ENCODE measurements at places on chromosomes 1 and 21.

- no peak for DNase-seq
These were observed 49.4 kb downstream of the WDR4 start for GRCh38 chr21:42829954-42830353.

GRCh38 chr1:225595974-225596551, 56.9 kb downstream of the ENAH start:
- no peak for DNase-seq

- DNase-seq, result no peak
These were observed 40.1 kb upstream of the HMCN1 start for GRCh38 chr1:185694081-185694480.

GRCh38 chr1:66275083-66275482, 258.9 kb upstream of the SGIP1 start:
- DNase-seq, result no peak

- no peak for DNase-seq
These were observed 259.7 kb upstream of the VAMP3 start for GRCh38 chr1:7511381-7511780.

DNA sequence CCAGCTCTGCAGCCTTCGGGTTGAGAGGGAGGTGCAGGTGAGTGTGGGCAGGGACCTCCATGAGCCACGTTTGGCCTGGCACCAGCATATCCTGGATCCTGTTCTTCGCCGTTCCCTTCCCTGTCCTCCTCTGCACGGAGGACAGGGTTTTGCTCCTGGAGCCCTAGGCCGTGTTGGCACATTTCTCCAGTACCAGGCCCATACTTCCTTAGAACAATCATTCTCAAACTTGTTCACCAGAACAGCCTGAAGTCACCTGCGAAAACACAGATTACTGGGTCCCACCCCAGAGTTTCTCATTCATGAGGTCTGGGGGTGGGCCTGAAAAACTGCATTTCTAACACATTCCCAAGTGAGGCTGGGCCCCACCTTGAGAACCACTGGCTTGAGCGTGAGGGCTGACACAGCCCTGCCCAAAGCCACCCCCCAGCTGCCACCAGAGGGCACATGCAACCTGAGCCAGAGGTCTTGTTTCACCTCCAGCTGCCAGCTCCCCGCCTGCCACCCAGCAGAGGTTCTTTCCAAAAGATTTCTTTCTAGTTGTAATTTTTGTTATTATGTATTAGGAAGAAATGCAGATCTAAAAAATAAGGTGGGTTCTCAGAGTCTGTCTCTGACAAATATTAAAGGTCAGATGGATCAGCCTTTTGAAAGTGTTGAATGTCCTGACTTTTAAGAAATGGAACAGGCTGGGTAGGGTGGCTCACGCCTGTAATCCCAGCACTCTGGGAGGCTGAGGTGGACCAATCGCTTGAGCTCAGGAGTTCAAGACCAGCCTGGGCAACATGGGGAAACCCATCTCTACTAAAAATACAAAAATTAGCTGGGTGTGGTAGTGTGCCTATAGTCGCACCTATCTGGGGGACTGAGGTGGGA, 39.6 kb upstream of the LDLRAP1 start:
- DNase-seq, result peak; percentile 52

DNA sequence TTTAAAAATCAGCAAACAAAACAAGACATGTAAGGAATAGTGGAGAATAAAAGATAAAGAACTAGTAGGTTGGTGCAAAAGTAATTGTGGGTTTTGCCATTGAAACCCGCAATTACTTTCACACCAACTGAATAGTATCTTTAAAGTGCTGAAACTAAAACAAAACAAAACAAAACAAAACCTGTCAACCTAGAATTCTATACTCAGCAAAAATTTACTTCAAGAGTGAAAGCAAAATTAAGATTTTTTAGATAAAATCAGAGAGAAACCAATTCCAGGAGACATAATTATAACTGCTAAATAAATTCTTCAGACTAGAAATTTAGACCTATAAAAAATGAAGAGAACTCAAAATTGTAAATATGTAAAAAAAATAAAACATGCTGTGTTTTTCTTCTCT, 114.0 kb upstream of the TSPAN2 start:
- no peak for DNase-seq

DNA sequence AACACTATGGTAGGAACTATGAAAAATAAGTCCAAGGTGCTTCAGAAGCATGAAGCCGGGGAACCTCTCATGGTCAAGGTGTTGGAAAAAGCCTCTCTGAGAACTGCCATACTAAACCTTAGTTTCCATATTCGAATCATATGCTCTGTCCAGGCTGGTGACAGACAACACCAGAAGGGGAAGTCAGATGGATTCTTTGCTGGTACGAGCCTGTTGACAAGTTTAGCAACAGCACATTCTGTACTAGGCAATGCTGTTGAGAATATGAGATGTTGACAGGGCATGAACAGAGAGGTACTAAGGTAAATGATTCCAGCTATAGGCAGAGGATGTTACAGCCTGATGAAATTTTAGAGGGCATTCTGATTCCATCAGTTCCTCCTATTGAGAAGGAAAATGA, 461.3 kb upstream of the ZRANB2 start:
- no peak for DNase-seq

DNA sequence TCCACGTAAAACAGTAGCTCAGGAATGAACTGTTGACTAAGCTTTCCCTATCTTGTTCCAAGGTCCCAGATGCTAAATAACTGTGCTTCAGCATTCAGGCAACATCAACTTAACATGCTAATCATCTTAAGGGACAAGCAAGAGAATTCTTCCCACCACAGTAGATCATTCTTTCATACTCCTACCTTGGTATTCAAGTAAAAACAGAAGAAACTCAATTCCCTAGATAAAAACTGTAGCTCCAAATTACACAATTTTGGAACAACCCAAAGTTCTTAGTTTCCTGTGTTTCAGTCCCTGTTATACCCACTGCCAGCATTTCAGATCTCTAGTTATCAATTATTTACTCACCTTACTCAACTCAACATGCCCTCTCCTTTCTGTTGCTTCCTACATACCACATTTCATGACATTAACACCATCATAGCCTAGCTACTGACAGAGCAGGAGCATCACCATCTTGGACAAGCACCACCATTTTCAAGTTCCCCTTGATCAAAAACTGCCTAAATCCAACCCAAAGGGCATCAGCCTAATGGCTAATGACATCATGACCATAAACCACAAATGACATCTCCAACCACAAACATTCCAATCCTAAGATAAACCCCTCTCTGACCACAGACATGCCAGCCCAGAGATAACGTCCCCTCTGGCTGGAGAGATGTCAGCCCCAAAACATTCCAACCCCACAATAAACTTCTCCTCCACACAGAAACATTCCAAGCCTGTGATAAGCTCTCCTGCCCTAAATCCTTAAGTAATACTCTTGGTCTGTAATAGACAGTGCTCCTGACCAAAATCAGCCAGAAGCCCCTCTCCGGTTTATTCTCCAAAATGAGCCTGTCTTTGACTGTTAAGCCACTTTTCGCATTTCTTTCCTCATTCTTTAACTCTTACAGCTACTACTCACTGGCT, 191.2 kb downstream of the RERE start:
- no peak for DNase-seq

DNA sequence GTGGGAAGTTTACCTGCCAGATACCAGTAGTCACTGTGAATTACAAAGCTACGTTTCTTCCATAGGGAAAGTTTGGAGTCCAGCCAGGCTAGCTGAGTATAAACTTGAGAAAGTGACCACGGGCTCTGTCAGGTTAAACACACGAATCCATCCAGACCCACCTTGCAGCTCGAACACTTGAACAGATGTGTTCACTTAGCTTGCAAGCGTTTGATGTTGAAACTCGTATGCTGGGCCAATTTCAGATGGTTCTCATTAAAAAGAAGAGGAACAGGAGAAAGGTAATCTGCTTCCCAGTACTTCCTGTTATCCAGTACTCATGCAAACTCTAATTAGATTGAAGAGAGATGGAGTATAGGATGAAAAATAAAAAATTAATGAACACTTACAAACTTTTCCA, 636.4 kb downstream of the SMYD3 start:
- DNase-seq, result no peak

DNA sequence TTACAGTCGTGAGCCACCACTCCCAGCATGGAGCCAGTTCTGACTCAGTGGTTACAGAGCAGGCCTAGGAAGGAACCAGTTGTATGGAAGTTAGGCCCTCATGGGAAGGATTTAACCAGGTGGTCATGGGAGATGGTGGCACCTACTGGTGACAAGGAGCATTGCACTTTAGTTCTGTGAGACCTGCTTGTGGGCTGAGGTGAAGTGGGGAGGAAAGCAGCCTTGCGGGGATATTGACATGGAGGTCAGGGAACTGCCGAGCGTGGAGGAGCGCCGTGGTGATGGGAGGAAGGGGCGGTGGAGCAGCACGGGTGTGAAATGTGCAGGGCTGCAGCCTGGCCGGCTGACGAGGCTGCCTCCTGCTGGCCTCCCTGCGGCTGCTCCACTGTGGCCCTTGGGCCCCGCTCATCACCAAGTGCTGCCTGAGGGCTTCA, 100.4 kb downstream of the GALNT2 start:
- no peak for DNase-seq

- DNase-seq, result no peak
These were observed 25.3 kb upstream of the SDC3 start for GRCh38 chr1:30933874-30934252.

- no peak for DNase-seq
These were observed 7.9 kb upstream of the ARL8A start for GRCh38 chr1:202152399-202152798.

- no peak for DNase-seq
These were observed 108.0 kb downstream of the PGBD5 start for GRCh38 chr1:230317823-230318819.

DNA sequence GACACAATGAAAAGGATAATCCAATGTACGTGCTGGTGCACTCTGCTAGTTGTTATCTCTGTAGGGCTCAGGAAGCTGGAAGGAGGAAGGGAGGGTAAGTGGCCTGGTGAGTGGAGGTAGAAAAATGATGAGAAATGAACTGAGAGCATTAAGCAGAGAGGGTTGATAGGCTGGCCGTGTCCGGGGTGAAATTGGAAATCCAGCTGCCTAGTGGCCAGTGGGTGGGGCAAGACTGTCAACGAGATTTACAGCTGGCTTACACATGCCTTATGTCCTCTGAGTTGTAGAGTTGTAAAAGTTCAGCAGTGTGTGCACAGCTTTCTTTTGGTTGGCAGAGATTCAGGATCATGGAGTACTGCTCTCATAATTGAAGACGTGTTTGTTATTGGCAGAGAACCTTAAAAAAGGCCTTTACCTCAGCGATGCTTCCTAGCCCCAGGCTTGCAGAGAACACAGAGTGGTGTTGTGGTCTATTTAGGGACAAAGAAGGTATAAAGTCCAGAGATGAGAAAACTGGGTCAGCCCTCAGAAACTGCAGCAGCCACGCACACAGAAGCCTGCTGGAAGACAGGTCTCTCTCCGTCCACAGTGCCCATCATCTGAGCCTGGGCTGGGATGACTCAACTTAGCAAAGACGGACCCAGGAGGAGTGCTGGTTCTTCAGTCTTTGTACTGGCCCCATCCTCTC, 132.4 kb downstream of the EDEM3 start:
- no peak for DNase-seq

DNA sequence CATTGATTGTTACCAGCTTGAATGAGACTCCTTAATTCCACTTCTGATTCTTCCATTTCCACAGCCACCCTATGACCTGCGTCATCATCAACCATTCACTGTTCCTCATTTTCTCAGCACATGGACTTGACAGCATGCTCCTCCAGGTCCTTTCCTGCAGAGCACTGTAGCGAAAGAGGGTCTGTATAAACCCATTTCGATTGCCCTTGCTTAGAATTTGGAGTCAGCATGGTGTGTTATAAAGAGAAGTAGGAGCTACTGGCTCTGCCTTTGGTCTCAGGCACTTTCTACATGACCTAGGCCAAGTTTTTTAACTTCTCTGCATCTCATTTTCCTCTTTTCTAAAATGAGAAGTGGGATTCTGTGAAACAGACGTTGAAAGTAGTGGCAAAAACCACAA, 133.8 kb downstream of the AK5 start:
- DNase-seq, result no peak

DNA sequence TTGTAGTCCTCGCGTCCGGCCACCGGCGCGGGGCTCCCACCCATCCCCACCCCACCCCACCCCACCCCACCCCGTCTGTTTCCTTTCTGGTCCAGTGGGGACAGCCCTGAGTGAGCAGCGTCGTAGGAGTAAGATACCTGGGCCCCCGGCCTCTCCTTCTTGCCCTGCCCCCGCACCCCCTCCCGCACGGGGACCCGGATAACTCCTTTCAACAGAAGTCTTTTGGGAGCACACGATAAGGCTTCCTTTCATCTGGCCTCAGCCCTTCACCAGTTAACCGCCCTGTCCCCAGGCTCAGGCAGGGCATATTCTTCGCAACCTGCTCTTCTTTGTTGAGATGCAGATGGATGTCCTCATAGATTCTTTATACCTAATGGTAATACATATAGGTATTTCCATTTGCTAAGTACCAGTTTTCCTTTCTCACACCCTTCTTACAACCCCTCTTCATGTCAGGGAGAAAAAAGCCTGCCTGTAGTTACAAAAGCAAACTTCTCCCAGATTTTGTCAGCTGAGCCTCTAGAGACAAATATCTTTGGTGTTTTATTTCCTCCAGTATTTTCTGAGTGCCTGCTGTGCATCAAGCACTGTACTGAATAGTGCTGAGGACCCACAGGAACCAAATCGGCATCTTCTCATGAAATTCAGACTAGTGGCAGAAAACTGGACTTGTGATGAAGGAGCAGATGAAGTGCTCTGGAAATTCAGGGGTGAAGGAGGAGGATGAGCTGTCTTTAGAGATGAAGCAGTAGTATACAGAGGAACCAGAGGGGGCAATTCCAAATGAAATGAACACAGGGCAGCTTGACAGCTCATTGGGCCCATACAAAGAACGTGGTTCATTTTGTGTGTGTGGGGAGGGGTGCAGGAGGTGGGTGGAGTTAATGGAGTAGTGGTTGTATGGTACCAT, 33.6 kb downstream of the SLC2A1 start:
- no peak for DNase-seq

DNA sequence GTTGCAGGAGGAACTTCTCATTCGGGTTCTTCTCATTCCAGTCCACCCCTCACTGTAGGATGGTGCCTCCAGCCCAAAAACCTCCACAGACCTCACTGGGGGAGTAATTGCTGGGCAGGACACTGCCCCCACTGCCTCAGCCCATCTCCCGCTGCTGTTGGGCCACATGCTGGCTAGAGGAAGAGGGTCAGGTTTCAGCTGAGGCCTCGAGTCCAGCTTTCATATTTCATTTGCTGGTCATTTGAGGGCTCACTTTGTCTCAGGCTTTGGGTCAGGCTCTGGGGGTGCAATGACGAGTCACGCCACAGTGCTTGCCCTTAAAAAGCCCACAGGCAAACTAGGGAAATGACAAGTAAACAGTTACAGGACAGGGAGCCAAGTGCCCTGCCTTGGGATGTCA, 9.3 kb downstream of the CDK18 start:
- no peak for DNase-seq

GRCh38 chr1:196376630-196377328, 231.5 kb downstream of the KCNT2 start:
- DNase-seq, result no peak

GRCh38 chr1:85375493-85375892, 89.5 kb downstream of the DDAH1 start:
- DNase-seq, result no peak
